ENCODE measurements at places on chromosomes 16 and 17.

DNA sequence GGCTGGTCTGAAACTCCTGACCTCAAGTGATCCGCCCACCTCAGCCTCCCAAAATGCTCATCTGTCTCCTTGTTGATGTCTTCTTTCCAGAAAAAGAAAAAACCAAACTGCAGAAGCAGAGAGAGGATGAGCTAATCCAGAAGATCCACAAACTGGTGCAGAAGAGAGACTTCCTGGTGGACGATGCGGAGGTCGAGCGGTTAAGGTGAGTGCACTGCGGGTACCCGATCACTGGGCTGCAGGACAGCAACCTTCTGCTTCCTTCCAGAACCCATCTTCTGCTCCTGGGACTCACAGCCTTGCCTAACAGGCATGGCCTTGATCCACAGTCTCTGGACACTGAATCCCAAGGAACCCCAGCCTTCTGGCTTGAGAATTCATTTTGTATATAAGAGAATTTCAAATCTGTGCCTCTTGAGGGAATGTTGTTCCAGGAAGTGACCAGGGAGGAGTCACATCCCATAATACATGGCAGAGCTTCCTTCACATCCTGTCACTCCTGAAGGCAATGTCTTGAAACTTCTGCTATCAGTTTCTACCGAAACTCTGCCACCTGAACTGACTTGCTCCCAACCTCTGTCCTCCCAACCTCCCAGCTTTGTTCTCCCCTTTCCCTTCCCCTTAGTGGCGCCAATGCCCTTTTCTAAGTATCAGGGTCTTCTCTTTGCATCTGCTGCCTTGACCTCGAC is 61.7 kb downstream of the MARF1 start:
- no peak for DNase-seq

DNA sequence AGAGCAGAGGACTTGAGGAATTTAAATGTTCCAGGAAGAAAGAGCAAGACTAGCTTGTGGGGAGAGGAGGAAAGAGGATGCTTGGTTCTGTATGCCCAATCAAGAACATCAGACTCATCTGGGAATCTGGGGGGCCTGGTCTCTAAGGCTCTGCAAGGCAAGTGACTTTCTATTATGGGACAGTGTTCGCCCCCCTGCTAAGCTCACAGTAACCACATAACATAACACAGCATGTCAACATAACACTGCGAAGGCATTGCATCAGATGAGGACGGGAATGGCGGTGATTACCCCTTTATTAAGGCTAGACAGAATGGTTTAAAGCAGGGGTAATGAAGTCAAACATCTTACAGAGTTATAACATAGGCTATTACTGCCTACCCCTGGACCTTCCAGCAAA is 176.6 kb upstream of the IRX6 start:
- no peak for DNase-seq

GRCh38 chr17:65170839-65171238 is 33.7 kb downstream of the RGS9 start:
- DNase-seq, result no peak

DNA sequence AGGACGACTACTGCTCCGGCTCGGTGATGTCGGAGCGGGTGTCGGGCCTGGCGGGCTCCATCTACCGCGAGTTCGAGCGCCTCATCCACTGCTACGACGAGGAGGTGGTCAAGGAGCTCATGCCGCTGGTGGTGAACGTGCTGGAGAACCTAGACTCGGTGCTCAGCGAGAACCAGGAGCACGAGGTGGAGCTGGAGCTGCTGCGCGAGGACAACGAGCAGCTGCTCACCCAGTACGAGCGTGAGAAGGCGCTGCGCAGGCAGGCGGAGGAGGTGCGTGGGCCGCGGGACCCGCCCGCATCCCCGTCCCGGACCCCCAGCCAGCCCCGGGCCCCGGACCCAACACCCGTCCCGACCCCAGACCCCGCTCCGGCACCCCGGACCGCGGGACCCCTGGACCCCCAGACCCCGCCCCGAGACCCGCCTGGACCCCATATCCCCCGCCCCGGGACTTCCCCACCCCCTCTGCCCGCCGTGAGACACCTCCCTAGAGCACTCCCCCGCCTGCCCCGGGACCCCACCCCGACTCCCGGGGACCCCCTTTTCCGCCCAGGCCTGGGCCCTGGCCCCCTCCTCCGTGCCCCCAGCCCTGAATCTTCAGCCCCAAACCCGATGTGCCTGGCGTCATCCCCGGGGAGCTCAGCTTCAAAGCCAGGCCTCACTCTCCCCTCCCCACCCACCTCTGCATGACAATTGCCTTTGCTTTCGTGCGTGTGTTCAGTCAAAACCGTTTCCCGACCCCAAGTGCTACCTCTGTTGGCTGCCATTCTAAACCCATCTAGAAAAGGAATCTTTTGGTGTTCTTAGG is 594 bp downstream of the MAPK8IP3 start:
- no peak for DNase-seq

DNA sequence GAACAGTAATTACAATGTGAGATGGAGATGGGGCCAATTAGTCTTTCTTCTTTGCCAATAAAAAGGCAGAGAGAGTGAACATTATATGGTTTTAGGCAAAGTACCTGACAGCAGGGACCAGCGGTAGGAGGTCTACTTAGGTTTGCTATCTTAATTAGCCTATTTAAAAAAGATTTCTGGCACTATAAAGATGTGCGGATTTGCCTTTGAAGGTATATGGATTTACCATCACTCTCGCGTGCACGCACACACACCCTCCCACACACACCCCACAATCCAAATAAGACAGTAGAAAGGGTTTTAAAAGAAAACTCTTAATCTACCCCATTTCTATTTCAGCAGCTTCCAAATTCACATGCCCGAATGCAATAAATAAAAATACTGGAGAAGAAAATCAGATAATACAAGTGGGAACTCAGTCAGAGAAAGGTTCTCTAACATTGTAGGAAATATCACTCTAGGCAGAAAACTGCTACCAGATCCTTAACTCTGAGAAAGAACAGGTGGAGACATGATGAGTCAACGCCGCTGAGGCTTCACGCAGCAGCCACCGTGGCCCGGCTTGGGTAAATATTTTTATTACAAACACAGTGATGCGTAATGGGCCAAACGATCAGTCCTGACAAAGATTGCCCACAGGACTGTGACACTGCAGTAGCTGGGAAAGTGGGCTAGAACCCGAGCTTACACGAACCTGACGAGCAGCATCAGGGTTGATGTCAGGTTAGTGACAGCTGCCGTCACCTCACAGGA is 66.6 kb upstream of the AXIN2 start:
- no peak for DNase-seq

DNA sequence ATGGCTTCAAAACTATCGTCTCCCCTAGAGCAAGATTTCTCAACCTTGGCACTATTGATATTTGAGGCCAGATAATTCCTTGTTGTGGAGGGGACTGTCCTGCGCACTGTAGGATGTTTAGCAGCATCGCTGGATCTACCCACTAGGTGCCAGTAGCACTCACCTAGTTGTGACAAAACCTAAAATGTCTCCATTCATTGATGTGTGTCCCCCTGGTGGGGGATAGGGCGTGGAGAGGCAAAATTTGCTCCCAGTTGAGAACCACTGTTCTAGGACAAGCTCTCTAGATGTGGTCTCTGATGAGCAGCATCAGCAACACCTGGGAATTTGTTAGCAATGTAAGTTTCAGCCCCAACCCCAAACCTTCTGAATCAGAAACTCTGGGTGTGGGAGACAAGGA is 259.0 kb downstream of the XYLT1 start:
- DNase-seq, result no peak

DNA sequence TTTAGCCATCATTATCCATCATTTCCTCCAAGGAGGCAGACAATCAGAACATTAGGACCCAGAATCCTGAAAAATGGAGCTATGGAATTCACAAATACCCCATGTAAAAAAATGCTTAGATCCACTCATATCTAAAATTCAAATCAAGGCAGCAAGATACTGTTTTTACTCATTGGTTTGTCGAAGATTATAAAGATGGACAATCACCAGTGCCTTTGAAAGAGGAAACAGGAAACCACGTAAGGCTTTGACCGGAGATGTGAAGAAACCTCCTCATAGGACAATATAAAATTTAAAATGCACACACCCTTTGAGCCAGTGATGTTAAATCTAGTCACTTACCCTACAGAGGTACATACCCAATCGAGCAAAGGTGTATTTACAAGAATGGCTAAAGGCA is 130.0 kb downstream of the XYLT1 start:
- DNase-seq, result no peak

DNA sequence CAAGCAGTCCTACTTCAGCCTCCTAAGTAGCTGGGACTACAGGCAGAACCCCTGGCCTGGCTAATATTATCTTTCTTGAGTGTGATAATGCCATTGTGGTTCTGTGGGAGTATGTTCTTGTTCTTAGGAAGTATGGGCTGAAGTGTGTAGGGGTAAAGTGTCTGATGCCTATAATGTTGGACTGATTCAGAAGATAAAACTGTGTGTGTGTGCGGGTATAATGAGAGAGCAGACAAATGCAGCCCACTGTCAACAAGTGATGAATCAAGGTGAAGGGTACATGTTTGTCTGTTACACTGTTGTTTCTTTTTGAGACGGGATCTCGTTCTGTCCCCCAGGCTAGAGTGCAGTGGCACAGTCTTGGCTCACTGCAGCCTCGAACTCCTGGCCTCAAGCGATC is 127.5 kb downstream of the CLEC16A start:
- no peak for DNase-seq

- no peak for DNase-seq
Observed at GRCh38 chr17:78697554-78698343, 84.3 kb downstream of the CYTH1 start.

GRCh38 chr17:58666858-58667267 is 25.0 kb downstream of the TEX14 start:
- DNase-seq, result peak; percentile 20

DNA sequence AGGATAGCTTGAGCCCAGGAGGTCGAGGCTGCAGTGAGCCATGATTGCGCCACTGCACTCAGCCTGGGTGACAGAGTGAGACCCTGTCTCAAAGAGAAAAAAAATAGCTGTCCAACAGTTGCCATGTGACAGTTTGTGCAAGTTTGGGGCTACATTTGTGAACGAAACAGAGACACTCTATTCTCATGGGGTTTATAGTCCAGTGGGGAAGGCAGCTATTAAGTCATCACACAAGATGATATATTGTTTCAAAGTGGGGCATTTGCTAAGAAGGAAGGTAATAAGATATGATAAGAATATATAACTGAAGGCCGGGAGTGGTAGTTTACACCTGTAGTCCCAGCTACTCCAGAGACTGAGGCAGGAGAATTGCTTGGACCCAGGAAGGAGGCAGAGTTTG is 73.3 kb downstream of the RBBP6 start:
- no peak for DNase-seq

- no peak for DNase-seq
Observed at GRCh38 chr17:60602385-60602742, 2.4 kb downstream of the PPM1D start.

DNA sequence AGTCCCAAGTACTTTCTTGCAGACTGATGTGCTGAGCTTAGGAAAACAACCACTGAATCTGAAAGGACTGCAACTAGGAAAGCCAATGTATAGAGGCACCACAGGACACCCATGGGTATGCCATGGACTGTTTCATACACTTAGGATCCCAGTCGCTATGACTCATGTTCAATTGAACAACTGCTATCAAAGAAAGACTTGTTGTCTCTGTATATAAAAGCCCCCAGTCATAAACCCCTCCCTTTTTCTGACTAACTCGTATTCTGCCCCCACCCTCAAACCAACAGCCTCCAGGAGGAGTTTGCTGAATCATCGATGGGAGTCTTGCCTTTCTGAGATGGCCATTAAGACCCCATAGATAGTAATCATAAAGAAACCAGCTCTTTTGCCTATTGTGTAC is 205.4 kb downstream of the ANKFN1 start:
- DNase-seq, result no peak

GRCh38 chr16:28059841-28060575 is 3.5 kb downstream of the GSG1L start:
- DNase-seq, result no peak

DNA sequence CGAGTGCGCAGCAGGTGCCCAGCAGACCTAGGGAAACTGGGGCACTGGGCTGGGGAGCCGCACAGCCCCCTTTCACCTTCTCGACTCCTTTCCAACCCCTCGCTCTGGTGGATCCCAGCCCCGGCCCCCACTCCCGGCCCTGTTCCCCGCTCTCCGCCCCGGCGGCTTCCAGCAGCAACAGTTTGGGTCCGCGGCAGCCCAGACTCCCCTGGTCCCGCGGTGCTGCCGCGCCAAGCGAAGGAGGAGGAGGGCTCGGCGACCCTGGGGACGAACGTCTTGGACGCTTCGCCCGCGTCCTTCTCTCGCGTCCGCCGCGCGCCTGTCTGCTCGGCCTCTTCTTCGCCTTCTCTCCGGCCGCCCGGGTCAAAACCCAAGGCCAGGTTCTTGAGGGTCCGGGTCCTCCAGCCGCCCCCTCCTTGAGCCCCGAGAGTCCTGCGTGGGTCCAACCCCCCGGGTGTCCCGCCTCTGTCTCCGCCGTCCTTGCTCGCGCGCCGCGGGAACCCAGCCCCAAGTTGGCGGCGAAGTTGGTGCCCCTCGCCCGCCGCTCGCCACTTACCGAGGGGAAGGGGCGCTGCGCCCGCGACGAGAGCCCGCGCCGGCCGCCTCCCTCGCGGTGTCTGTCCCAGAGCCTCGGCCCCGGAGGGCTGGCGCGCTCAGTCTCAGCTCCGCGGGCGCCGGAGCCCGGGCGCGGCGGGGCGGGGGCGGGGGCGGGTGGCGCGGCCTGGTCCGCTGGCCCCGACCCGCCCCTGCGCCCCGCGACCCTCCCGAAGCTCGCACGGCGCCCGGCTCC is 1.4 kb upstream of the GRIN2C start:
- no peak for DNase-seq

- no peak for DNase-seq
Observed at GRCh38 chr17:71004413-71004812, 835.1 kb downstream of the KCNJ2 start.

GRCh38 chr17:20992987-20993862 is 49.6 kb downstream of the USP22 start:
- DNase-seq, result no peak

DNA sequence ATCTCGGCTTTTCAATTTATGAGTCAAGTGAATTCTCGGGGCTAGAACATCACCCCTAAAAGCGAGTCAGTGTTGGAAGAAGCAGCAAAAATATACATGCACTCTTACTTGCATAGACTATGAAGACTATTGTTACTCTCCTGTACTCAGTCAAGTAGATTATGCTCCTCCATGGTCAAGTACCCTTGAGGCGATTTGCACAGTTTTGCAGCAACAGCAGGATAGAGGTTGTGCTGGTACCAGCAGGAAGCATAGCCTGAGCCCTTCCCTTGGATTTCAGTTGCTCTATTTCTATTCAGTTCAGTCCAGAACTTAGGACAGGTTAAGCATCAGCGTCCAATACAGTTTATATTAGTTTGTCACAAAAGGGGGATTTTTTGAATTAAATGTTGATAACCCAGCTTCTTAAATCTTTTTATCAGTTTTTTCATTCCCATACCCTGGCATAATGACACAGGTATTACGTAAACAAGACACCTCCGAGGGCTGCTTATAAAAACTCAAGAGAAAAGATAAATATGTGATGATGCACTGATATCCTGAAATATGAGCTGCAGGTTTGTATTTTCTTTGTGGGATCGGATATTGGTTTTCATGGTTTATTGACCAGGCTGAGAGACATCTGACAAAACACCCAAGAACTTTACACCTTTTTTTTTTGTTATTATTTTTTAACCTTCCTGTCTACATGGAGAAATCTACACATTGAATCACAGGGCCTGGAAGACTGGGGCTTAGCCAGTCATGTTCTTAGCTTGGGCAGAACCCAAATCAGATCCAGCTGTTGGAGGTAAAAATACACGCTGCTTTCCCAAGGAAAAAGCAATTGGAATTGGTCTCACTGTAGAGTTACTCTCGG is 144.1 kb downstream of the PITPNC1 start:
- no peak for DNase-seq

Measured in esophagus squamous epithelium (tissue), 5 donors.